ENCODE measurements at places on chromosomes 5 and 9. TPM values are rescaled to one million over a fixed set of nuclear protein-coding genes. Genes with fewer than 3 reads are reported as not detected.

DNA sequence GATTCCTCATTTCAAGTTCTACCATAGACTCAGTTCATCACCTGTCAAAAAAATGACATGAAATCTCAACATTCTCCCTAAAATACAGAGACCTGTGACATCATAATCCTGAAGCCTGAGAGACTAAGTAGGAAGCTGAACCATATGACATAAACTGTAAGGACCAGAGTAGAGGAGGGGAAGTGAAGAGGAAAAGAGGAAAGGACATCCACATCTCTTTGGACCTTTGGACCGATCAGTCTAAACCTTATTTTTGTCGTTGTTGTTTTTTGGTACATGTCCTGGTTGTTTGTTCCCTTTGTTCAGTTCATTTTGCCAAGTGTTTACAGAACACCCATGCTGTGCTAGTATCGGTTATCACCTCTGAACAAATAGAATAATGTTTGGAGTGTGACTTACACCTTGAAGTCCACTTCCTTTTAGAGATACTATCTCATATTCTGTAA, 41.9 kb downstream of the LURAP1L start:
- H3K27me3 ChIP-seq: no peaks in the 10 kb centered on the region
- no peaks in the 10 kb centered on the region for H3K36me3 ChIP-seq
- DNase-seq: no peak
- no peak overlapping the region for H3K4me3 ChIP-seq
- H3K27ac ChIP-seq: no peak overlapping the region

DNA sequence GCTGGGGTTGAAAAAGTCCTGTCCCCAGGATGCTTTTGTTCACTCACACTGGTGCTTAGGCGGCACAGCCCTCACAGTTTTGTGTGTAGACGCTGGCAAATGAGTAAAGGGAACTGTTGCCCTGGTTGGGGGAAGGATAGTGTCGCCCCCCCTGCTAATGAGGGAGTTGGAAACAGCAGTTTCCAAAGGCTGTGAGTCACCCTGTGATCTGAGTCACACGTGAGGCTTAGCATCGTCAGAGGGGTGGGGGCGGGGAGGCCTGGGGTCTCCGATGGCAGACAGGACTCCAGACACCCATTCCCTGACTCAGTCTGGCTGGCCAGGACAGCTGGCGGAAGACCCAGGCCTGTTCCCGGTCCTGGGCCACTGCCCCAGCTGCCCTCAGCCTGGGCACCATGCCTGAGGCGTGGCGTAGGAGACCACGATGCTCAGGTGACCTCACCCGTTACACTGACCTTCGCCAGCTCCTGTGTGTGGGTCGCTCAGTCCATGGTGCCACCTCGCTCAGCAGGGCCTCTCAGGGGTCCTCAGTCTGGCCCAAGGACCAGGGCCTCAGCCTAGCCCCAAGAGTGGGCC, 2.9 kb downstream of the DNAJB5 start:
- peaks cover 53% of the 10 kb centered on the region for H3K4me1 ChIP-seq
- H3K27ac ChIP-seq: peak overlapping the region; percentile 83
- no peak for DNase-seq
- H3K27me3 ChIP-seq: peaks cover 8% of the 10 kb centered on the region
- H3K36me3 ChIP-seq: peaks cover 15% of the 10 kb centered on the region

DNA sequence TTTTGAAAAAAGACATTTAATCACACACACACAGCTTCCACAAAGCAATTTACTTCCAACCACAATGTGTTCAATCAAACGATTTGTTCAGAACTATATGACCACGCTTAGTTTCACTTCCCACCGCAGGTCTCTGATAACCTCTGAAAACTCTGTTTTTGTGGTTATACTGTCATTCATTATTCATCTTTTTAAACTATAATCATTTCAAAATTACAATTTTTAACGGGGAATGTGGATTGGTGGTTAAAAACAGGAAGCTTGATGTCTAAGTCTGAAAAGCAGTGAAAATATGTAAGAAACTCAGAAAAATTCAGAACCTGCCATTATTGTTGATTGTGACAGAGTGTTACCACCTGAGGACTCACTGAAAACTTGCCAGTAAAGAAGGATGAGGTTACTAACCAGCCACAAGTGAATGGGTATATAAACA, 12.7 kb upstream of the TMEM174 start:
- no peak overlapping the region for H3K27ac ChIP-seq
- no peak overlapping the region for H3K4me3 ChIP-seq
- H3K27me3 ChIP-seq: peaks cover 14% of the 10 kb centered on the region
- no peak for DNase-seq

DNA sequence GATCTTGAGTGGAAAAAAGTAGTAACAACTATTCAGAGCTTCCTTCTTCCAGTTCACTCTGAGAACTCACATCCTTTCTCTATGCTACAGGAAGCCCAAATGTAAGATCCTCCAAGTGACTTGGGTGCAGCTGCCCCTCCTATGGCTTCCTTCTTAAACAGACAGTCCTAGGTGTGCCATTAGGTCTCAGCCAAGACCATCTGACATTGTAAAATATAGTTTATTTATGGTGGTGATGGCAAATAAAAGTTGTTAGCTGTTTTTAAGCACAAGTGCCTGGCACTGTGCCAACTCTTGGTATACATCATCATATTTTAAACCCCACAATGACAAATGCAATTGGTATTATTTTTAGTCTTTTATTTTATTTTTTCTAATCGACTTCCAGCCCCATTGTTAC, 58.1 kb downstream of the TMEM252 start:
- no peak overlapping the region for H3K27ac ChIP-seq
- DNase-seq: no peak
- no peaks in the 10 kb centered on the region for H3K27me3 ChIP-seq
- H3K4me1 ChIP-seq: no peaks in the 10 kb centered on the region
- no peak overlapping the region for H3K4me3 ChIP-seq

- H3K27me3 ChIP-seq: no peaks in the 10 kb centered on the region
- H3K36me3 ChIP-seq: peaks cover 74% of the 10 kb centered on the region
- no peaks in the 10 kb centered on the region for H3K4me1 ChIP-seq
- no peak overlapping the region for H3K4me3 ChIP-seq
- H3K27ac ChIP-seq: no peak overlapping the region
- DNase-seq: no peak
These were observed 27.9 kb downstream of the TTC1 start for GRCh38 chr5:160036884-160037283.

DNA sequence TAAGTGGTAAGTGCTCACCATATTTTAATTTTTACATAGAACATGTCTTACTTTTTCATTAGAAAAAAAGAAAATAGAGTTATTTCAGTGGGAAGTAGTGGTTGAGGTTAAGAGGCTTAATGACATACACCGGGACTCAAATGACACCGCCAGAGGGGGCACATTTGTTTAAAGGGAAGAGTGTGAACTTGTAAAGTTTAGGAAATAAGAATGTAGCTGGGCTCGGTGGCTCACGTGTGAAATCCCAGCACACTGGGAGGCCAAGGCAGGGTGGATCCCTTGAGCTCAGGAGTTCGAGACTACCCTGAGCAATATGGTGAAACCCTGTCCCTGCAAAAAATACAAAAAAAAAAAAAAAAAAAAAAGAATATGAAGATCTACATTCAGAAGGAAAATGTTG, 43.4 kb upstream of the TNFAIP8 start:
- no peaks in the 10 kb centered on the region for H3K27me3 ChIP-seq
- H3K36me3 ChIP-seq: no peaks in the 10 kb centered on the region
- no peak for DNase-seq
- H3K4me3 ChIP-seq: no peak overlapping the region

DNA sequence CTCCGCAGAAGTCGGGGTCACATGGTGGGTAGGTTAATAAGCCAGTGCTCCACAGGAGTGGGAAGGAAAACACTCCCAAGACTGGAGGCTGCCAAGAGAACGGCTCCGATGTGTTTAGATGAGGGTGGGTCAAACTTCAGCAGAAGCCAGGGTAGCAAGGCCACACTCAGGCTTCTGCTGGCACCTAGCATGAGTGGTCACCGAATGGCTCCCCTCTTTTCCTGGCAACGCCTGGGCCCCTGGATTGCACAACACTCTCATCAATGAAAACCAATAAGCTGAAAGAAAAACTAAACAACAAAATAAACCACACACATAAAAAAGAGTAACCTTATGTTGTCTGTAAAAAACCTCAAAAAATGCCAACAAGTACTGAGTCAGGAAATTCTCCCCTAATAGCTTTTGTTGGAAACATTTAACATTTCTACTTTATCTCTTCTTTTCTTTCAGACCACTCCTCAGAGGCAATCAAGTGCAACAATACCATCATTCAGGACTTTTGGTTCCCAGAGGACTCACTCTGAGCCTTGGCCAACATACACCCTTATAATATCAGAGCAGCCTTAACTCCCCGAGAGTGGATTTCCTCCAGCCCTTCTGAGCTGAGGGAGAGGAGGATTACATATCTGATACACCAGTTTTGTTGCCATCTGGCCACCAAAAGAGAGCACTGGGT, 279.9 kb downstream of the ENC1 start:
- no peaks in the 10 kb centered on the region for H3K27me3 ChIP-seq
- no peaks in the 10 kb centered on the region for H3K36me3 ChIP-seq
- no peak overlapping the region for H3K27ac ChIP-seq
- DNase-seq: no peak

- H3K4me3 ChIP-seq: no peak overlapping the region
- H3K27ac ChIP-seq: no peak overlapping the region
- no peaks in the 10 kb centered on the region for H3K27me3 ChIP-seq
- H3K4me1 ChIP-seq: no peaks in the 10 kb centered on the region
- no peaks in the 10 kb centered on the region for H3K36me3 ChIP-seq
These were observed 198.8 kb upstream of the TYRP1 start for GRCh38 chr9:12494411-12494810.

DNA sequence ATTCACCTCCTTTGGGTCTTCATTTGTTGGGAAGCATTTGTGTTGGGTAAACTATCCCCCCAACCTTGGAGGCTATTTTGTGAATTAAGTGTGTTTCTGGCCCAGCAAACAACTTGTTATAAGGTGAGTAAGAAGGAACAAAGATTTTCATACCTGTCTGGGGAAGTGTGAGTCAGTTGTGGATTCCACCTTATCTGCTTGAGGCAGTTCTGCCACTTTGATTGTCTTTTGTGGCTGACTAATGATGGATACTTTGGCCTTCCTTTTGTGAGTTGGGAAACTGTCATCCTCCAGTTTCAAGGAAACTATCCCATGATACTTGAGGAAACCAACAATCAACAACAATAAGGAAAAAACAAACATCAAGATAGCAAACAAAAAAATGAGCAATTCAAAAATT, 24.6 kb upstream of the CER1 start:
- H3K4me3 ChIP-seq: no peak overlapping the region
- H3K27ac ChIP-seq: no peak overlapping the region
- DNase-seq: no peak
- H3K4me1 ChIP-seq: no peaks in the 10 kb centered on the region
- H3K27me3 ChIP-seq: no peaks in the 10 kb centered on the region
- H3K36me3 ChIP-seq: no peaks in the 10 kb centered on the region

DNA sequence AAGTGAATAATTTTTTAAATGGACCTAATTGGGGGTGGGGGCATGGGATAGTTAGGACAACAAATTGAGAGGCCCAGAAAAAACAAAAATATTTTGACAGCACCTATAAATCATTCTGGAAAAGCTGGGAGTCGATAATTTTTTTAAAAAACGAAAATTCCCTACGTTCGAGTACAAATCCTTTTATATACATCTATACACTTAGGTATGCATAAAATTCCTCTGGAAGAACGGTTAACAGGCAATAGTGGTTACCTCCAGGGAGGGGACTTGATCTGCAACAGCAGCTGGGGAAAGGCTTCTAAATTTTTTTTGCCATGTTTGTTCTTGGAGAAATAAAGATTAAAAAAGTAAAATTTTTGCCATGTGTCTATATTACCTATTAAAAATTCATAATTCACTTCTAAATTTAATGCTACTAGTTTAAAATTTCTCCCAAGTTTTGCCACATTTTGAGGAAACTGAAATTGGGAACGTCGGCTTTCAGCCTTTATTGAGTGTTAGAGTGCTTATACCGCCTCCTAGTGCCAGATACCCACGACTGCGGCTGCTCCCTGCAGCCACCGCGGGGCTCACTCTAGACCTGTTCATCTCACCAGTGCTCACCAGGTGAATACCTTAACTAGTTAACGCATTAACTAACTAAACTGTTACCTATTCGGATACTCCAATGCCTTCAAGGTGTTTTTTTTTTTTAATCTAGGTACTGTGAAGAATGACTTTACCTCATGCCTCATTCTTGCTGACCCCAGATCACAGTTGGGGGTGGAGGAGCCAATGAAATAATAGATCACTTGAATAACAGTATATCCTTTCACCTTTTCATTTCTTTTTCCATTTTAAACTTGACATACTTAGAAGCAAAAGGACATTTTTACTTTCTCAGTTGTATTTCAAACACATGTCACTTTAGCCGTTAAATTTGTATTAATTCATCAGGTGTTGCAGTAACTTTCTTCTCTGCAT, 1.8 kb upstream of the BHMT start:
- no peak for DNase-seq
- no peaks in the 10 kb centered on the region for H3K4me1 ChIP-seq
- H3K27ac ChIP-seq: no peak overlapping the region
- H3K36me3 ChIP-seq: no peaks in the 10 kb centered on the region
- peaks cover 54% of the 10 kb centered on the region for H3K27me3 ChIP-seq

- H3K4me1 ChIP-seq: no peaks in the 10 kb centered on the region
- no peak overlapping the region for H3K27ac ChIP-seq
- no peaks in the 10 kb centered on the region for H3K36me3 ChIP-seq
- H3K27me3 ChIP-seq: no peaks in the 10 kb centered on the region
- DNase-seq: no peak
These were observed 155.9 kb upstream of the COL5A1 start for GRCh38 chr9:134485653-134486052.

- H3K4me3 ChIP-seq: peak overlapping the region; percentile 68
- peak overlapping the region; percentile 89 for H3K27ac ChIP-seq
- peaks cover 44% of the 10 kb centered on the region for H3K27me3 ChIP-seq
- peak; percentile 81 for DNase-seq
These were observed 598 bp downstream of the MYO10 start for GRCh38 chr5:16935231-16936149.

GRCh38 chr5:2300861-2301574, 418.3 kb upstream of the IRX4 start:
- no peaks in the 10 kb centered on the region for H3K36me3 ChIP-seq
- DNase-seq: no peak
- H3K27me3 ChIP-seq: no peaks in the 10 kb centered on the region
- no peaks in the 10 kb centered on the region for H3K4me1 ChIP-seq
- H3K4me3 ChIP-seq: no peak overlapping the region
- no peak overlapping the region for H3K27ac ChIP-seq

- H3K27ac ChIP-seq: no peak overlapping the region
- DNase-seq: peak; percentile 81
- no peak overlapping the region for H3K4me3 ChIP-seq
- H3K36me3 ChIP-seq: peaks cover 93% of the 10 kb centered on the region
These were observed 96.2 kb downstream of the RXRA start for GRCh38 chr9:134422301-134423090.

IL13 gene
- not detected for total RNA-seq

TNPO1 gene
- total RNA-seq: 112 TPM

SPATA31A3 gene
- not detected for total RNA-seq

TMC1 gene
- total RNA-seq: not detected

SARDH gene
- 3.9 TPM for total RNA-seq

Data from left lung (tissue), 14 donors.